CD8-positive, alpha-beta T cell (primary cell): ENCODE measurements at places on chromosomes 13 and 19. TPM values are rescaled to one million over a fixed set of nuclear protein-coding genes. Genes with fewer than 3 reads are reported as not detected.

ICAM5 gene
- total RNA-seq: not detected

ZNF726 gene
- 4.4 TPM for total RNA-seq

CYP2A7 gene
- total RNA-seq: not detected

DNA sequence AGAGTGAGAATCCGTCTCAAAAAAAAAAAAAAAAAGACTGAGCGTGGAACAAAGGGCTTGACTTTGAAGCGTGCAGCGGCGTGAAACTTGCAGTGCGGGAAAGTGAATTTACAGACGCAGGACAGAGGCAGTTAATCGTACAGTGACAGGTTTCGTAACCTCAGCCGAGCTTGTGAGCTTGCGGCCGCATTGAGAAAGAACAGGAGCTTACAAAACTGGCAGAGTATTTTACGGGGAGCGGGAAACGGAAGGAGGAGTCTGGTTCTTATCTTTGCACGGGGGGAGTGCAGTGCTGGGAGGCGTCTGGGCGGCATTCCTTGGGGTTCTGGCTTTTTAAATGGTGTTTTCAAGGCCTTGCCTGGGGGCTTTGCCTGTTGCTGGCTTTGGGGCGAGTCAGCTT lies 6.0 kb upstream of the BSG start:
- no peak for DNase-seq

DNA sequence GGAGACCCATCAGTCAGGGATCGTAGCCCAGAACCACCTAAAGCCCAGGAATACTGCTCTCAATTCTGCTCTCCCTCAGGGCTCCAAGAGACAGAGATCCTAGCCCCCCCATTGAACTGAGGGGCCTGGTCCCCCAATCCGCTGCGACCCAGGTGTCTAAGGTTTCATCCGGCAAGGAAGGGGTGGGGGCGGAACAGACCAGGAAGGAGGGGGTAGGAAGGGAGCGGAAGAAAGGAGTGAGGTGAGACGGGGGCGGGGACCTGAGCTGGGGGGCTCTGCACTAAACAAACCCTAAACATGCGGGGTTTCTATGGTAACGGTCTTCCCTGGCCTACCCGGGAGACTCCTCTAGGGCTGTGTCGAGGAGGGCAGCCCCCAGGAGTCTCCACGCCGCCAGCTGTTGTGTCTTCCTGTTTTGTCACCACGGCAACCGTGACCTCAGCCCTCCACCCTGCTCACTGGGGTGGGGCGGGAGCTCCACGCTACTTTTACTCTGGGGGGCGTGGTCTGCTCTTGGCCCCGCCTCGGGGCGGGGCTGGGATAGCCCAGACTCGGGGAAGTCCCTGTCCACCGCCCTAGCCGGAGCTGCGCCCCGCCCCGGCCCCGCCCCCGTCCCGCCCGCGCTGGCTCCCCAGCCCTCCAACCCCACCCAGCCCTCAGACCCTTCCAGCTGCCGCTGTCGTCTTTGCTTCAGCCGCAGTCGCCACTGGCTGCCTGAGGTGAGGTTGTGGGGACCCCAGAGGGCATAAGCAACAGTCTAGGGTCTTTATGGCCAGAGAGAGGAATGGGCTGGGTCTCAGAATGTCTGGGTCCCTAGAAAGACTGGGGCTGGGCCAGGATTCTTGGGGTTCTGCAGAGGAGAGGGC lies at the start of gene MYADM:
TSS of gene MYADM (plus strand) at position 659 of the 866 bp plus-strand sequence. CDS start 5,647 bp downstream, outside the sequence.
- peak; percentile 100 for DNase-seq

- DNase-seq: no peak
Observed at GRCh38 chr13:97182111-97182890, 39.8 kb upstream of the MBNL2 start.

- DNase-seq: no peak
Observed at GRCh38 chr13:83877651-83878355, 4.5 kb downstream of the SLITRK1 start.
